Stimulated activated CD8-positive, alpha-beta memory T cell treated with anti-CD3 and anti-CD28 coated beads, Interleukin-15, amount 100 ng/mL, for 4 hours (primary cell): ENCODE measurements at places on chromosomes 16 and 17.

GRCh38 chr17:80122026-80122575, 20.7 kb downstream of the GAA start:
- no peak for DNase-seq

GRCh38 chr16:54546521-54546920, 259.9 kb upstream of the IRX3 start:
- no peak for DNase-seq

GRCh38 chr17:17546399-17547185, 44.9 kb downstream of the PEMT start:
- no peak for DNase-seq

DNA sequence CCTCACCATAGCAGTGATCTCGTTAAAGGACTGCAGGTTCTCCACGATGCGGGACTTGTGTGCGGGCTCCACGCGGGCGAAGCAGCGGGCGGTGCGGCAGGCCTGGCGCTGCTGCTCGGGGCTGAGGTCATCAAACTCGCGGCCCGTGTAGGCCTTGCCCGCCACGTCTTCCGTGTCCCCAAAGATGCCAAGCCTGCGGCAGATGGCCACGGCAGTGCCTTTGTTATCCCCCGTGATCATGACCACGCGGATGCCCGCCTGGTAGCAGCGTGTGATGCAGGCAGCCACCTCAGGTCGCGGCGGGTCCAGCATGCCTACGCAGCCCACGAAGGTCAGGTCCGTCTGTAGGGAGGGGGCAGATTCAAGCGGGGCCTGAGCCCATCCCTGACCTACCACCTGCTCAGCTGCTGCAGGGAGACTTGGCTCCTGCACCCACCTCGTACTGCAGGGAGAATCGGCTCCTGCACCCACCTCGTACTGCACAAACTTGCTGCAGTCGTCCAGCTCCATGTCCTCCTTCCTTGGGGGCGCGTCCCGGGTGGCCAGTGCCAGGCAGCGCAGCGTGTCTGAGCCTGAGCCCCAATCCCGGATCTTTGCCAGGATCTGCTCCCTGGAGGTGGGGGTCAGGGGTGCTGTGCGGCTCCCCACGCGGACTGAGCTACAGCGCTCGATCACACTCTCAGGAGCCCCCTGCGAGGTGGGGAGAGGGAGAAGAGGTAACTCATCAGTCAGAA, 23.1 kb downstream of the ATP2A3 start:
- DNase-seq: no peak

- DNase-seq: no peak
These were observed 11.4 kb upstream of the NLRC5 start for GRCh38 chr16:56977823-56978430.

GRCh38 chr17:53168413-53168812, 654.3 kb upstream of the KIF2B start:
- no peak for DNase-seq

- no peak for DNase-seq
These were observed 82.6 kb upstream of the LGALS9 start for GRCh38 chr17:27548369-27548768.

DNA sequence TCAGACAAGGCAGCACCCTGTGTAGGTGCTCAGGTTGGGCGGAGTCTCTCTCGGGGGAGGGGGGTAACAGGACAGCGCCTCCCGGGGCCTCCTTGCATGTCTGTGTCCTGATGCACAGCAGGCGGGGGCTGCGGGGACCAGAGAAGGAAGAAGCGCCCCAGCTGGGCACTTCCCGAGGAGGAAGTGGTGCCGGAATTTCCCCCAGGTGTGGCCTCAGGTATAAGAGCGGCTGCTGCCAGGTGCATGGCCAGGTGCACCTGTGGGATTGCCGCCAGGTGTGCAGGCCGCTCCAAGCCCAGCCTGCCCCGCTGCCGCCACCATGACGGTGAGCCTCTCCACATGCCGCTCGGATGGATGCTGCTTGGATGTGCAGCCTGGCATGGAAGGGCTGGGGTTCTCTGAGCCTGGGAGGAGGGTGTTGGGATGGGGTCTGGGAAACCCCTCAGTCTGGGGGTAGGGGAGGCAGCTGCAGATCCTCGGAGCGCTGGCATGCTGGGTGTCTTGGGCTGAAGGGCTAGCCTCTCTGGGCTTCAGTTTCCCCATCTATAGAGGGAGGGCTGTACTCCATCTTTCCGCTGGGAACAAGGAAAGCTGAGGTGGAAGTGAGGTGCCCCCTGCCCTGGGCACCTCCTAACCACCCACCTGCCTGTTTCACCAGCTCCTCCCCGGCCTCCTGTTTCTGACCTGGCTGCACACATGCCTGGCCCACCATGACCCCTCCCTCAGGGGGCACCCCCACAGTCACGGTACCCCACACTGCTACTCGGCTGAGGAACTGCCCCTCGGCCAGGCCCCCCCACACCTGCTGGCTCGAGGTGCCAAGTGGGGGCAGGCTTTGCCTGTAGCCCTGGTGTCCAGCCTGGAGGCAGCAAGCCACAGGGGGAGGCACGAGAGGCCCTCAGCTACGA, at the start of gene IL17C:
TSS of gene IL17C (plus strand) at position 250 of the 908 bp plus-strand sequence. CDS start at position 320, 70 bp downstream.
- DNase-seq: no peak

- DNase-seq: no peak
These were observed 178.7 kb downstream of the GRIN2A start for GRCh38 chr16:10003486-10003885.

DNA sequence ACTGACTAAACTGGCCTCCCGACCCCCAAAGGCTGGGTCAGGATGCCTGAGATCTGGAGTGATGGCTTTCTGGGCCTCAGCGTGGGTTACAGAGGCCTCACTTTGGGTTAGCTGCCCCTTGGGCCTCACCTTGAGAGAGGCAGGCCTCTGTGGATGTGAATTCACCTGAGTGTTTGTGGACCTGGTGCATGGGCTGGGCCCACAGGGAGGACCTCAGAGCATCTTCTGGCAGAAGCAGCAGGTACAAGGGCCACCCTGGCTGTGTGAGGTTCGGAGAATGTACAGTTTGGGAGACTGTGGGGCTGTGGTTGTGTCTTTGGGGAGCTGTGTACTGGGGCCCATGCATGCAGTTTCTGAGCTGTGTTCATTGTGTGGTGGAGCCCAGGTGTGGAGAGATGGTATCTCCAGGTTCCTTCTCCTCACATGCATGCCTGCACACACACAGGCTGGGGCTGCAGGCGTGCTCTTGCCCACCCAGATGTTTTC, 18.3 kb downstream of the RARA start:
- DNase-seq: no peak
